Activated CD4-positive, CD25-positive, alpha-beta regulatory T cell treated with anti-CD3 and anti-CD28 coated beads, Interleukin-2, amount 50 U/mL, for 24 hours (primary cell): ENCODE measurements at places on chromosomes 12 and 14.

- ATAC-seq, result peak; percentile 78
Observed at GRCh38 chr14:55388160-55388559, 23.5 kb downstream of the ATG14 start.

GRCh38 chr12:62720661-62721330 lies 214.2 kb downstream of the PPM1H start:
- no peak for ATAC-seq

DNA sequence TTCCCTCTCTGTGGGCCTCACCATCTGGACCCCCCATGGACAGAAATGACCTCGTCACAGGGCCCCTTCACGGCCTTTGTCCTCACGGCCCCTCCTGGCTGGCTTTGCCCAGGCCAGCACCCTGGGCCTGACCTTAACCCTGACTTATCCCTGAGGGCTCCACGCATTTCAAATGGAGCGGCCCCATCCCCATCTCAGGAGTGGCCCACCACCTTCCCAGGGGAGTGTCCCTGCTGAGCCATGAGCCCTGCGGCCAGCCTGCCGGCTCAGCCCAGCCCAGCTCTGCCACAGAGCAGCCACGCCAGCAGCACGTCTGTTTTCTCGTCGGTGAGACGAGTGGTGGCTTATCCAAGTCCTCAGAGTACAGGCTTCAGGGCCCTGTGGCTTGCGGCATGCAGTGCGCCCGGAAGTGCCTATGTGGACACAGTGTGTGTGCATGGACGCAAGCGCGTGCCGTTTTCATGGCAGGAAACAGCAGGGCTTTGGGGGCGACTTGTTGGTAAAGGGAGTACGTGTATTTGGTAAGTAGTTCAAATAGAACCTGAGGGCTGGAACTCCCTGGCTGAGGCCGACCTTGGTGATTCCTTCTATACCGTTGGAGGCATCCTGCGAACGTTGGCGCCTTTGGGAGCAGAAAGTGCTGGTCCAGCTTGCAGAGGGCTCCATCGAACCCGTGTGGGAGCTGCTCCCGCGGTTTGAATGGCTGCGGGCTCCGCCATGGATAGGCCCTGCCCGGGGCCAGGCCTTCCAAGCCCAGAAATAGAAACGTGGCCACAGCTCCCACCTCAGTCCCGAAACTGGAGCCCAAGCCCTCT lies 52.1 kb downstream of the LRCOL1 start:
- ATAC-seq, result no peak

DNA sequence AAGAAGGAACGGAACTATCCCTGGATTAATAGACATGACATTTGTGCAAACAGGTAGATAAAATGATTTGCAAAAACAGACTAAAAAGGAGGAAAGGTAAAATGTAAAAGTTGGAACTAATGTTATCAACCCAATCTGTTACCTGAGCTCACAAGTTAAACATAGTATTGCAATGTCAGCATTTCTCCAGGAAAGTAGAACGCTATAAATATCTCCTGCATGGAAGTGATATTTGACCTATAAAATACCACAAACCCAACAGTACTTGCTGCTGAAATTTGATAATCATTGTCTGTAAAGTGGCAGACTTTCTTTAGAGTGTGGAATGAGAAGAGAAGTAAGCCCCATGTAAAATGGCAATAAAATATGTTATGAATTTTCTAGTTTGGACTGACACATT lies 1435.7 kb downstream of the LRFN5 start:
- ATAC-seq, result no peak

DNA sequence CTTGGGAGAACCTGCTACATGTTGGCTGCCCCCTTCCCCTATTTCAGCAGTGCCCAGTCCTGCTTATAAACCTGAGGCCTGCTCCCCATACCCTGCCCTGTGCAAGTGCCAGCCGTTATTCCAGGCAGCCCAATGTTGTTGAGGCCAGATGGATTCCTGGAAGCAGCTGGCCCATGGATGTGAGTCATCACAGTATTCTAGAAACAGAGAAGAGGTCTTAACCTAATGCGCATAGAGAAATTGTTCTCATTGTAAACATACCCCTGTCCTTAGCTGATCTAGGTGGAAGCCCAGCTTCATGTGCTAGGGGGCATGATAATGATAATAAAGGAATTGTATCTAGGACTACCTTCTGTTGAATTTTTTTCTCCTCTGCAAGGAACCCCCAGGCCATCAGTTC lies 69.7 kb downstream of the TSPAN11 start:
- no peak for ATAC-seq

- no peak for ATAC-seq
Observed at GRCh38 chr12:44873898-44874297, 2.2 kb downstream of the NELL2 start.

DNA sequence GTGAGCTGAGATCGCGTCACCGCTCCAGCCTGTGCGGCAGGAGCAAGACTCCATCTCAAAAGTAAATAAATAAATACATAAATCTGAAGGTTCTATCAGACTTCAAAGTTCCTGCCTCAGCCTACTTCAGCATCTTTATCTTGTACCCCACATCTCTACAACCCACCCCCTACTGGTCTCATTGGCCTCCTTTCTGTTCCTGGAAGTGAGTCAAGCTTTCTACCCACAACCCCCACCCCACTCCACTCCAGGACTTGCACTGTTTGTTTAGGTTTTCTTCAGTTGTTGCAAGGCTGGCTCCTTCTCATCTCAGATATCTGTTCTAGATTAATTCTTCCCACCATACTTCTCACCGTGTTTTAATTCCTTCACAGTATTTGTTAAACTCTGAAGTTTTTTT lies 714 bp upstream of the PSMC6 start:
- ATAC-seq, result peak; percentile 50

- ATAC-seq, result no peak
Observed at GRCh38 chr12:46669720-46670119, 156.1 kb downstream of the SLC38A4 start.

- no peak for ATAC-seq
Observed at GRCh38 chr14:31926652-31927347, 150.3 kb upstream of the ARHGAP5 start.

DNA sequence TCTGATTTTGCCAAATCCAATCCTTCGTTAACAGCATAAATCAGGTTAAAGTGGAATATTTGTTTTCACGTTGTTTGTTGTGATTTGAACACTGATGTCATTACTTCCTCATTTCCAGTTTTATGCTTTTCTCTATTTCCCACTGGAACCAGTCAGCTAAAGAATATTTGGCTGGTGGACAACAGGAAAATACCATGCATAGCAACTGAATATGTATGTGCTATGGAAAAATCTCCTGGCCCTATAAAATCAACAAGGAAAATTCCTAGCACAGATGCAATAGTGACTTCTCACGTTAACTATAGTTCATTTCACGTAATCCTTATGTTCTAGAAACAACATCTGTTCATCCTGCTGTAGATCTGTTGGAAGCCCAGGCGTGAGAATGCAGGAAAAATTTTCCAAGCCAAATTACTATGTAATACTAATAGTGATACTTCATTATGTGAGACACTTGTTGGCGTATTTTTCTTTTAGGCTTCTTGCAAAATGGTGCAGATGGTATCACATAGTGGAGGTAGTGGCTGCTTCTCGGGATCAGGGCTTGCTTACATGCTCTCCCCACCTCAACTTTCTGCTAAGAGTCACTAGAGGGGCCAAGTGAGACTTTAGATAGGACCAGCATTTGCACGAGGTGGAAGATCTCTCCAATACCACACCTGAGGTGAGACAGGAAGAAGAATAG lies 86.3 kb upstream of the USP44 start:
- no peak for ATAC-seq
